GM12878 (cell line): ENCODE measurements at places on chromosomes 13 and 19. TPM values are rescaled to one million over a fixed set of nuclear protein-coding genes. Genes with fewer than 3 reads are reported as not detected.

- no peaks in the 10 kb centered on the region for H3K4me1 ChIP-seq
- no peaks in the 10 kb centered on the region for H3K36me3 ChIP-seq
- no peak overlapping the region for H3K27ac ChIP-seq
Observed at GRCh38 chr13:20360041-20360491, 127.9 kb upstream of the GJB6 start.

Gene DENND1C
- total RNA-seq = 50.5 and 54.3 TPM in 2 replicates

- peak overlapping the region; percentile 64 for H3K27ac ChIP-seq
- H3K4me1 ChIP-seq = peaks cover 22% of the 10 kb centered on the region
- H3K27me3 ChIP-seq = no peaks in the 10 kb centered on the region
- H3K4me3 ChIP-seq = no peak overlapping the region
Observed at GRCh38 chr13:40026174-40026585, 370.7 kb downstream of the COG6 start.

DNA sequence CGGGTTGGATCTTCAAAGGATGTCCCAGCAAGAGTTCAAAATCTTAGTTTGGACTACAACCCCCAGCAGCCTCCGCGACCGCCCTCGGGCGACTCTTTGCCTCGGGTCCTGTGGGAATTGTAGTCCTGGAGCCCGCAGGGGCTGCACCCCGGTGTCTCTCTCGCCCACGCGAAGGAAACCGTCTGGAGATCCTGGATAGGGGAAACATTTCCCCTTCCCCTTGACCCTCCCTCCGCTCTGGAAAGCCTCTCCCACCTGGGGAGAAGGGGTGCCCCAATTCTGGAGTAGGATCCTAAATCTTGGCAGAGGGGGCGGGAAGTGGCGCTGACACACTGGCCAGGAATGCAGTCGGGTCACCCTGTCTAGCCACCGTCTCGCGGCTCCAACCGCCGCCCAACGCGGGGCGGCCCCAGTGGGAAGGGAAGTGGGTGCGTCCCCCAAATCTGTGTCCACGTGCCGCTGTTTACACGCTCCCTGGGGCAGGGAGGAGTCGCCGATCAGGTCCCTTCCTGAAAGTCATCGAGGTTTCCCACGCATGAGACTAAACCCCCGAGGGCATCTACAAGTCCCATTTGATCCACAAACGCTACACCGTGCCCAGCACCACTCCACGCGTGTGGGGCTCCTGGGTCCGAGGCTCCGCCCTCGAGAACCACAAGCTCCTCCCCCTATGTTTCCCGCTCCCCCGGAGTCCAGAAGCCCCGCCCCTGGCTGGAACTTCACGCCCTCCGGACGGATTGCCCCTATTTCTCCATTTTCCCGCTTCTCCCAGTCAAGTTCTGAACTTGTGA is 761 bp upstream of the PPP1R13L start:
- DNase-seq = peak; percentile 30
- no peaks in the 10 kb centered on the region; the same call in 1 of the 2 replicates for H3K27me3 ChIP-seq
- H3K27ac ChIP-seq = peak overlapping the region; percentile 89

GRCh38 chr13:31962731-31963370 is 68.7 kb upstream of the FRY start:
- DNase-seq = no peak
- H3K36me3 ChIP-seq = no peaks in the 10 kb centered on the region
- H3K4me1 ChIP-seq = peaks cover 11% of the 10 kb centered on the region
- H3K27me3 ChIP-seq = no peaks in the 10 kb centered on the region
